Right kidney (tissue), 9 donors: ENCODE measurements at places on chromosomes 5 and 9.

- no peak for DNase-seq
These were observed 30.7 kb upstream of the SMC5 start for GRCh38 chr9:70228118-70228517.

DNA sequence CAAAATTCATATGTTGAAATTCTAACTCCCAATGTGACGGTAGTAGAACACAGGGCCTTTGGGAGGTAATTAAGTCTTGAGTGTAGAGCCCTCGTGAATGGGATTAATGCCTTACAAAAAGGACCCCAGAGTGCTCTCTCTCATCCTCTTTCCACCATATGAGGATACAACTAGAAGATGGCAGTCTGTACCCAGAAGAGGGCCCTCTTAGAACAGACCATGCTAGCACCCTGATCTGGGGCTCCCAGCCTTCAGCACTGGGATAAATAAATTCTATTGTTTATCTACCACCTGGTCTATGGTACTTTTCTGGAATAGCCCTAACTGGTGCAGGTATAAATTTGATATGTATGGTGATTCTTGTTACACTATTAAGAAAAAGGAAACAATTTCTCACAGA lies 332.3 kb downstream of the BRINP1 start:
- no peak for DNase-seq

- no peak for DNase-seq
These were observed 188.2 kb downstream of the CRB2 start for GRCh38 chr9:123544007-123544827.

DNA sequence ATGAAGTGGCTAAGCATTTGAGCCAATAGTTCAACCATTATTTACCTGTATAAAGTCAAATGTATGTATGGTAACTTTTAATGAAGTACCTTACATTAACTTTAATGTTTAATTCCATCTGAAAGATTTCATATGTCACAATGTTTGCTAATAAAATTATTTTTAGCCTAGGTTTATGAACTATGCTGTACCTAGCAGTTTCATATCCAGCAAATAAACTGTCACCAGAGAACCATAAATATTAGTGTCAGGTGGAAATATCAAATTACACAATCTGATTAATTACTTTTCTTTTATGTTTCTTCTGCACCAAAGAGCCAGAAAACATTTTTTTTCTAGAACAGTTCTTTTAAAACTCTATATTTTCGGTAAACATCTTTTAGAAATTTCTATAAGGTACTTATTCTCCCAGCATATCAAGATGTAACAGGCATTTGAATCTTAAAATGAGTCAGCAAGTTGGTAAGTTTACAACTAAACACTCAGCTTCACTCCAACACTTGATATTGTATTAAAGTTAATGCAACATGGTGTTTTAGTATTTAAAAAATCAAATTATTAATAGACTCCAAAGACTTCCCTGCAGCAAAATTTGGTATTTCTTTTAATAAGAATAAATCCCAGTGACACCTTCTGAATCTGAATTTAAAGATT lies 8.5 kb upstream of the CCDC192 start:
- no peak for DNase-seq

DNA sequence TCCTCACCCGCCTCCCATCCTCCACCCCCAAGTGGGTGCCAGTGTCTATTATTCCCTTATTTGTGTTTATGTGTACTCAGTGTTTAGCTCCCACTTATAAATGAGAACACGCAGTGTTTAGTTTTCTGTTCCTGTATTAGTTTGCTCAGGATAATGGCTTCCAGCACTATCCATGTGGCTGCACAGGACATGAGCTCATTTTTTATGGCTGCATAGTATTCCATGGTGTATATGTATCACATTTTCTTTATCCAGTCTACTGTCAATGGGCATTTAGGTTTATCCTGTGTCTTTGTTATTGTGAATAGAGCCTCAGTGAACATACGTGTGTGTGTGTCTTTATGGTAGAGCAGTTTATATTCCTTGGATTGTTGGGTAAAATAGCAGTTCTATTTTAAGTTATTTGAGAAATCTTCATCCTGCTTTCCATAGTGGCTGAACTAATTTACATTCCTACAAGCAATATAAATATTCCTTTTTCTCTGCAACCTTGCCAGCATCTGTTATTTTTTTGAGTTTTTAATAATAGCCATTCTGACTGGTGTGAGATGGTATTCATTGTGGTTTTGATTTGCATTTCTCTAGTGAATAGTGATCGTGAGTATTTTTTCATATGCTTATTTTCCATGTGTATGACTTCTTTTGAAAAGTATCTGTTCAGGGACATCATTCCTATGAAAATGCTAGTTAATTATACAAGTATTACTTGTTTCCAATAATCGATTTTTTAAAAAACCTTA lies 164.0 kb upstream of the CCDC152 start:
- DNase-seq, result no peak

- DNase-seq, result no peak
These were observed 1000.5 kb downstream of the PTPRD start for GRCh38 chr9:9612270-9612669.

DNA sequence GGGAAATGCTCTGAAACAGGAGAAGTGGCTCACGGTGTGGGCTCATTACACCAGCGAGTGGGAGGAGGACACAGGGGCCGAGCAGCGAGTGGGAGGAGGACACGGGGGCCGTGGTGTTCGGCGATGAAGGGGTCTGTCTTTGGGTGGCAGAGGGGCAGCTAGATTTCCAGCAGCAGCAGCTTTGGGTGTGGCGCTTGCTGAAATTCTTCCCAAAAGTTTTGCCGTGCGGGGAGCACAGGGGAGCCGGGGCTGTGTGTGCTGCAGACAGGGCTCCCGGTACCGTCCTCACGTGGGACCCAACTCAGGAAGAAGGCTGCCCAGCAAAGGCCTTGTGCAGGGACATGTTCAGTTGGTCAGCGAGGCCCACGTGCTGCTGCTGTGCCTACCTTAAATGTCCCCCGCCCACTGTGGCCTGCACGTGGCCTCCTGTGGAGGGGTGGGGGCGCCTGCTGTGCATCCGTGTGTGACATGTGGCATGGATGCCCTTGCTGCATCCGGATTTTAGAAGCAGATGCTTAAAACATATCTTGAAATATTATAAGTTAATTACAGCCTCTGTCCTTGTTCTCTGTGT lies 124.3 kb upstream of the CACNA1B start:
- no peak for DNase-seq

DNA sequence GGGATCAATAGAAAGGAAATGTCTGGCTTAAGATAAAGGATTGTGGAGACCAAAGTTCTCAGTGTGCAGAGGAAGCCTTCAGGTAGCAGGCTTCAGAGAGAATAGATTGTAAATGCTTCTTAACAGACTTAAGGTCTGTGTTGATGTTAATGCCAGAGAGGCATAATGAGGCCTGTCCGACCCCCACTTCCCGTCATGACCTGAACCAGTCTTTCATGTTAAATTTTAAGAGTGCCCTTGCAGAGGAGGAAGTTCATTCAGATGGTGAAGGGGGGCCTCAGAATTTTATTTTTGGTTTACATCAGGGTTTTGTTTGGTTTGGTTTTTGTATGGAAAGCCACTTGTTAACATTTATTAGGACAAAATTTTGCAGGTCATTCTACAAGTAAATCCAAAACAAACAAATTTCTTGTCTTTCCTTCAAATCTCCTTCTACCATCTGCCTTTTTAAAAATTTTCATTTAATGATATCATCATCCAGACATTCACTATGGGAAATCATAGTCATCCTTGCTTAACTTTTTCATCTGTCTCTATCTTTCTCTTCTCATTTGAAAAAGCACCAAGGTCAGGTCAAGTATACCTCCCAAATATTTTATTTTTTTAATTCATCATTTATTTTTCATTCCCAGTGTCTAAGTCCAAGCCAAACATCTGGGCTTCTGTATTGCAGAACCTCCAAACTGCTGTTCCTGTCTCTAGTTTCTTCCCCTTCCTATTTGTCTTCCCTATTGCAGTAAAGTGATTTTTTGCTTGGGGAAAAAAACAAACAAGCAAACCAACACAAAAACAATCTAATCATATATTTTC lies 6.9 kb upstream of the ABCA1 start:
- no peak for DNase-seq

DNA sequence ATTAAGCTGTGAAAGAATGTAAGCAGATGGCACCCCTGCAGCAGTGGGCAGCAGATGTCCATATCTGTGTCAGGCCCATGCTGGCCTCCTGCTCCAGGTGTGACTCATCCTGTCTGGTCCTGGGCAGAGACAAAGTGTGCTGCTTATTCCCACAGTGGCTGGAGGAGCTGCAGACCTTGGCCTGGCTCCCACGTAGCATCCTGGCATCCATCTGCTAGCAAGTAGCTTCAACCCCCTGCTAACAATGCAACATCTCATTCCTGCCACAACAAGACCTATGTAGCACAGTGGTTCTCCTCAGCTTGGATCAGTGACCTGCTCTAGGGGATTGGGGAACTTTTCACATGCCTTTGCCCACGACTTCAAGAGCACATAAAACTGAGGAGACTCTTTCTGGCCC lies 126.4 kb upstream of the SLC12A2 start:
- DNase-seq, result no peak

DNA sequence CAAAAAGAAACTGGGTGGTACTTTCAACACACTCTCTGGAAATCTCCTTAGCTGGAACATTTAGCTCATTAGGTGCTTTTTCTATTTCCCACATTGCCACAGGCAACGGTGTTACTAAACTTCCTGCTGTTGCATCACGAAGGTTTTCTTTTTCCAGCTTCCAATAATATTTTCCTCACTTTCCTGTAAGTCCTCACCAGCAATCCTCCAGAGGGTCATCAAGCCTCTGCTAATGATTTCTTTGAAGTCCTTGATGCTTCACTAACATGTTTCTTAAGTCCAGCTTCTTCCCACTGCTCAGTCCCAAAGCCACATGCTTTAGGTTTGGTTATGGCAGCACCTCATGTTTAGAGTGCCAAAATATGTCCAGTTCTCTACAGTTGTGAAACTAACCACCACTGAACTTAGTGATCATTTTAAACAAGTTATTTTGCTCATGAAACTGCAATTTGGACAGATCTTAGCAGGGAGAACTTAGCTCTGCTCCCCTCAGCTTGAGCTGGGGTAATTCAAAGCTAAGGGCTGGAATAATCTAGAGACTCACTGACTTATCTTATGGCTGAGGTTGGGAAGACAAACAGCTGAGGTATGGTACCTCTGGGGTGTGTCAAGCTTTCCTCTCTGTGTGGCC lies 39.9 kb upstream of the RETREG1 start:
- DNase-seq, result no peak

GRCh38 chr5:10768328-10768899 lies 7.4 kb upstream of the DAP start:
- DNase-seq, result no peak

GRCh38 chr9:132003319-132003704 lies 76.4 kb downstream of the MED27 start:
- no peak for DNase-seq
